Fibroblast of lung (primary cell): ENCODE measurements at places on chromosomes 11 and 22. TPM values are rescaled to one million over a fixed set of nuclear protein-coding genes. Genes with fewer than 3 reads are reported as not detected.

PICK1 gene
- 5.9 and 7.8 TPM in 2 replicates for total RNA-seq

KCNE3 gene
- total RNA-seq = 6.4 and 10.8 TPM in 2 replicates

TMPRSS4 gene
- total RNA-seq = not detected in 2 replicates

SCGB1C1 gene
- not detected in 2 replicates for total RNA-seq

TMEM191C gene
- total RNA-seq = 0.51 and 2.6 TPM in 2 replicates

PANX2 gene
- total RNA-seq = under 0.01 and 0.17 TPM in 2 replicates
